ENCODE measurements at places on chromosomes 12 and 14.

- no peak for DNase-seq
These were observed 95.9 kb downstream of the DACT1 start for GRCh38 chr14:58733451-58734208.

- no peak for DNase-seq
These were observed 113.4 kb downstream of the PLXNC1 start for GRCh38 chr12:94261786-94262185.

DNA sequence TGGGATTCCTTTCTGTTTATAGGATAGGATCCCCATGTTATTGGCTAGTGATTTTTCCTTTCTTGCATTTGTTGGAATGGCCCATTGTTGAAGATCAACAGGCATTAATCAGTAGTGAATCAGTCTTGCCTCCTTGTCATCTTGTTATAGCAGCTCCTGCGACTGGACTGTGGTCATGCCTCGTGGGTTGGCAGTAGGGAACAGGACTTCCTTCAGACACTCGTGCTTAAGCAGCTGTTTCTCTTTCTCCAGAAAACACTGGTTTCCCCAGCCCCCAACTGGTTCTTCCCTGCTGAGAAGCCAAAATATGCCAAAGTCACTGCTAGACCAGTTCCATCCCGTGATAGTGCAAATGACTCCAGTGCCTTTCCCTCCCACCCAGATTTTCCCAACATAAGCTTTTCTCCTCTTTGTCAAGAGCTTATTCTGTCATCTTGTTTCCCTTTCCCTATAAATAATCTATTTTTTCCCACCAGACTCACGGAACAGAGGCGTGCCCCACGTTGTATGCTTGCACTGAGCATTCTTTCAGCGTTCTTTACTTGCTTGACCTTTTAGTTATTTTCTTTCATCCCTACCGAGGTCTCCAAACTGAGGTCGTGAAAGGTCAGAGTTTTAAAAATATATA, 83.5 kb downstream of the SAMD4A start:
- DNase-seq = peak; percentile 49

GRCh38 chr12:124730455-124730932, 133.2 kb downstream of the SCARB1 start:
- DNase-seq = no peak

GRCh38 chr12:26712892-26713291, 120.1 kb downstream of the ITPR2 start:
- DNase-seq = no peak

GRCh38 chr12:65963862-65964240, 139.6 kb downstream of the HMGA2 start:
- no peak for DNase-seq

DNA sequence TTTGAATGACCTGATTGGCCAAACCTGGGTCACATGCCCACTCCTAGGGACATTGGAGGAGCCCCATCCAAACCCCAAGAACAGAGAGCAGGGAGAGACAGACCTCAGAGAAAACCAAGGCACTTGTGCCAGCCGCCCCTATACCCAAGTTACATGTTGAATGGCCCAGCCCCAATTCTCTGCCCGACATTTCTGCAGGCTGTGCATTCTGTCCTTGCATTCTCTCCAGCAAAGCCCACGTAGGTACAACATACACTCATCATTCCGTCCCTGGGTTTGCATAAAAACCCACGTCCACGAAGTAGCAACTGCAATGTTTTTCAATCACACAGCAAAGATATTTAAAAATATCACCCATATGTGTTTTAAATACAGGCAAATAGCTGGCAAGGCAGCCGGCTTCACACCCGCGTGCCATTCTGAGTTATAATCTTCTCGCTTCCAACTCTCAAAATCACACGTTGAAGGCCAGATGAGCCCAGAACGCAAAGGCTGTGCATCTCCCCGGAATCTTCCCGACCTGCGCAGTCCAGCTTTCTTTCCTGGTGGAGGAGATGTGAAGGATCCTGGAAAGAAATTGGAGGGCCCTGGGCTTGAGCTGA, 91.7 kb upstream of the MYL2 start:
- DNase-seq = no peak

GRCh38 chr12:54133772-54134375, 54.9 kb downstream of the SMUG1 start:
- no peak for DNase-seq
